Suprapubic skin (tissue), 4 donors: ENCODE measurements at places on chromosomes 13 and 19.

GRCh38 chr19:16671652-16672274, 10.8 kb downstream of the TMEM38A start:
- H3K4me3 ChIP-seq = no peak overlapping the region
- H3K4me1 ChIP-seq = no peaks in the 10 kb centered on the region
- no peak for DNase-seq

- no peak for DNase-seq
- no peak overlapping the region for H3K27ac ChIP-seq
- no peaks in the 10 kb centered on the region for H3K27me3 ChIP-seq
- H3K4me3 ChIP-seq = no peak overlapping the region
Measured at GRCh38 chr13:105572401-105572800, 963.1 kb downstream of the EFNB2 start.

DNA sequence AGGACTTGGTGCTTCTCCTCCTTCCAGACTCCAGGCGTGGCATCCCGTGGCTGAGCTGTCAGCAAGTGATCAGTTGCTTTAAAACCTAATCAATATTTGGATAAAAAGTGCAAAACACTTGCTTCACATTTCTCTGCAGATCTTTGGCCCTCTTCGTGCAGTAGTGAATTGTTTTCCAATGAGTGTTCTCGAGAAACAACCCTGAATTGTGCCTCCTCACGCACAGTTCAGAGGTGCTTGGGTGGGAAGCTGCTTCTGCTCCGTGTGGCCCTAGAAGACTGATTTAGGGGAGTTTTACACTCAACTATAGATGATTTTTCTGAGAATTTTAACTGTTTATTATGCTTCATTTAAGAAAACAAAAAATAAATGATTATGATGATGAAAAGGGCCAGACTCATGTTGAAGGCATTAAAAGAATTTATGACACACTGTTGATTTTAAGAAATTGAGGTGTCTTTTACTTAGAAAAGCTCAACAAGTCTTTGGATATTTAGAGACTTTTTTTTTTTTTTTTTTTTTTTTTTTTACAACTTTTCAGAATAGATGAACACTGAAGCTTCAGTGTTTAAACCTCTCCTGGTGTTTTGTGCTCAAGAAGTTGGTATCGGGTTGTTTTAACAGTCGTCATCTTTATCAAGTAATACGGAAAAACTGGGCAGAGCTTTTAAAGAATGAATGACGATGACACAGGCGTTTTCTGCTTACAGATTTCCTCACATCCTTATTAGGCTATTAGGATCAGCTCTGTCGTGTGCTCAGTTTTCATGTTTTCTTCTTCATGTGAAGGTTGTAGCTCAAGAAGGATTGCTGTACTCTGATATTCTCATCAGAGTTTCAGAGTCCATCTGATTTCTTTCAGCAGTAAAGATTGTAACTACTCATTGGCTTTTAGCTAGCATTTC, 39.5 kb upstream of the TEX29 start:
- H3K4me1 ChIP-seq = peaks cover 19% of the 10 kb centered on the region
- no peaks in the 10 kb centered on the region for H3K27me3 ChIP-seq
- no peak for DNase-seq
- H3K27ac ChIP-seq = no peak overlapping the region

DNA sequence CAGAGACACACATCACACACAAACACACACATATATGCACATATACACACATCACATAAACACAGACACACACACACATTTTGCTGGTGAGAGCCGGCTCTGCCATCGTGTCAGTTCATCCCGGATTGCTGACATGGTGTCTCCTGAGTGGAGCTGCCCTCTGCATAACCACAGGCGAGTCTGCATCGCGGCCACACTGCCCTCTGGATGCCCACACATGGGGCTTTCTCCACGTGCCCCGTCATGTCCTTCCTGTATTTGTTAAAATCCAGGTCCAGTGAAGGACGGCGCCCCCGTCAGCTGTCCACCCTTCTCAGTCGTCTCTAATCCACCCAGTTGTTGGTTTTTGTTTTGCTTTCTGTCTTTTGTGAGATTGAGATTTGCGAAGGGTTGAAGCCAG, 52.6 kb upstream of the F7 start:
- H3K36me3 ChIP-seq = no peaks in the 10 kb centered on the region
- H3K4me1 ChIP-seq = no peaks in the 10 kb centered on the region
- peaks cover 2% of the 10 kb centered on the region for H3K27me3 ChIP-seq
- DNase-seq = peak; percentile 38

DNA sequence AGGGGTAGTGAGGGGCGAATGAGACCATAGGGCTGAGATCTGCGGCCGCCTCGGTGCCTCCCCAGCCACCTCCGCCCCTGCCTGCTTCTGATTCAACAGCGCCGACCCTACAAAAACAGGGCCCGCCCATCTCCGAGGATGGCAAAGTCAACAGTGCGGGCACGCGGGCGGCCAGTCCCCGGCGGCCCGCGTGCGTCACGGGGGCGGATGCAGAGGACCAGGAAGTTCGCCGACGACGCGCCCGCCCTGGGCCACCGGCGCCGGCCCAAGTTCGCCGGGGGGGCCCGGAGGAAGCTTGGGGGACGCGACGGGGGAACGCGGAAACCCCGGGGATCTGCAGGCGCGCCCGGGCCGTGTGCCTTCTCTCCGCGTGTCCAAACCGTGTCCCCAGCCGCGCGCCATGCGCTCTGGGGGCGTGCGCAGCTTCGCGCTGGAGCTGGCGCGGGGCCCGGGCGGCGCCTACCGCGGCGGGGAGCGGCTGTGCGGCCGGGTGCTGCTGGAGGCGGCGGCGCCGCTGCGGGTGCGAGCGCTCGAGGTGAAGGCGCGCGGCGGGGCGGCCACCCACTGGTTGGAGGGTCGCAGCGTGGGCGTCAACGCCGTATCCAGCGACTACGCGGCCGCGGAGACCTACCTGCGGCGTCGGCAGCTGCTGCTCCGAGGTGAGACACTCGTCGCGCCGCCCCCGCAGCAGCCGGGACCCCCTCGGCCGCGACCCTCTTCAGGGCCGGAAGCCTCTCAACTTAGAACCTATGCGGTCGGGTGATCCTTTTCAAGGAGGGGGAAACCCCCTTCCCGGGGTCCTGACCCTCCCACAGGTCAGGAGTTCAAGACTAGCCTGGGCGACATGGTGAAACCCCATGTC, 6.8 kb upstream of the ARRDC2 start:
- peak overlapping the region; percentile 68 for H3K4me3 ChIP-seq
- peak overlapping the region; percentile 81 for H3K27ac ChIP-seq
- no peaks in the 10 kb centered on the region for H3K36me3 ChIP-seq

- no peaks in the 10 kb centered on the region for H3K27me3 ChIP-seq
- peak overlapping the region; percentile 100 for H3K27ac ChIP-seq
- peak overlapping the region; percentile 66 for H3K4me3 ChIP-seq
- H3K4me1 ChIP-seq = peaks cover 81% of the 10 kb centered on the region
Measured at GRCh38 chr19:39402346-39403300, 4.0 kb upstream of the ZFP36 start.

DNA sequence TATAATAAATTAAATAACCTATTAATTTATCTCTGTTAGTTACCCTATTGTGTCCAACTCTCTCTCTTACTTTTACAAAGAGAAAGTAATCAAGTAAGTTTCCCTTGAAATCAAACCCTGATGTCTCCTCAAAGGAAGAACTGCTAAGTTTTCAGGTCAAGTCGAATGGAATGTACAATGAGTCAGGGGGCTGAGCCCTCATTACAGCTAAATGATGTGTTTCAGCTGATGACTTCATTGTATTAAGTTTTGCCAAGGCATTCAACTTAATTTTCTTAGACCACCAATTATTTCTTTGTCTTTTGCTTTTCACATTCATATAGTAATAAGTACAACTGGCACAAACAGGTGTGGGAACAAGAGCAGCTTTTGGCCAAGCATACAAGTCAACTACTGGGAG, 54.7 kb upstream of the DCT start:
- H3K4me1 ChIP-seq = no peaks in the 10 kb centered on the region
- H3K27me3 ChIP-seq = no peaks in the 10 kb centered on the region
- no peaks in the 10 kb centered on the region for H3K36me3 ChIP-seq
- H3K27ac ChIP-seq = no peak overlapping the region
- DNase-seq = no peak
- H3K4me3 ChIP-seq = no peak overlapping the region

- no peak overlapping the region for H3K4me3 ChIP-seq
- H3K4me1 ChIP-seq = no peaks in the 10 kb centered on the region
- H3K27me3 ChIP-seq = peaks cover 50% of the 10 kb centered on the region
- H3K36me3 ChIP-seq = no peaks in the 10 kb centered on the region
- DNase-seq = no peak
Measured at GRCh38 chr13:26978081-26978860, 193.3 kb downstream of the USP12 start.

GRCh38 chr19:46297700-46298478, 1.0 kb downstream of the HIF3A start:
- peaks cover 60% of the 10 kb centered on the region for H3K4me1 ChIP-seq
- peak overlapping the region; percentile 90 for H3K27ac ChIP-seq
- peaks cover 4% of the 10 kb centered on the region for H3K27me3 ChIP-seq
- H3K36me3 ChIP-seq = no peaks in the 10 kb centered on the region

DNA sequence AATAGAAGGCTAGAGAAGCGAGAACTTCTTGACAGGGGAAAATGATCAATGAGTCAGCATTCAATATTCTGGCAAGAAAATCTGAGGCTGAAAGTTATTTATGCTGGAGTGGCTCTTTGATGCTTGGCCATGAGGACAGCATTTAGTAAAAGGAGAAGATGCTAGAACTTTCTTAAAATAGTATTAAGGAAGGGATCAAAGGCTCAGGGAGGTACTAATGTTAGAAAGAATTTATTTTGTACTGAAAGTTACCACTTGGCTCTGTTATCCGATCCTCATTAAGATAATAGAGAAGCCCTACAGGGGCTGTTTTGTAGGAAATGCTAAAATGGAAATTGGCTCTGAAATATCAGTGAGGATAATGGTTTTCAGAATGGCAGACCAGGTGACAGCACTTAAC, 1774.6 kb upstream of the PCDH20 start:
- H3K4me3 ChIP-seq = no peak overlapping the region
- H3K36me3 ChIP-seq = no peaks in the 10 kb centered on the region
- no peaks in the 10 kb centered on the region for H3K27me3 ChIP-seq
- H3K4me1 ChIP-seq = no peaks in the 10 kb centered on the region
- no peak overlapping the region for H3K27ac ChIP-seq

DNA sequence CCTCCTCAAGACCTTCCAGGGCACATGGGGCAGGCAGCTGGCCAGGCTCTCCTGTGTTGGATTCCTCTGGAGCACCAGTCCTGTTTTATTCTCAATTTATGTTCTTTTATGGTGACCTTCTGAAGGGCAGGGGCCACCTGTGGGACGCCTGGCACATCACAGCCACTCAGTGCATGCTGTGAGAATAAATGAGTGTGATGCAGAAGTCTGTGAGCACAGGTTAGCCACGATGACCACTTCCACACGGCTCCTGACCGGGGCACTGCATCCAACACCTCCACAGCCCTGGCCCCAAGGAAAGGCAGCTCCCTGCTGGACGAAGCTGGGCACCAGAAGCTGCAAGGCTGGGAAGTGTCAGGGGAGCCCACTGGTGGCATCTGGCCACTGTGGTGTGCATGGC, 122.8 kb downstream of the CRYL1 start:
- H3K27ac ChIP-seq = no peak overlapping the region
- no peaks in the 10 kb centered on the region for H3K27me3 ChIP-seq
- no peak for DNase-seq
- no peak overlapping the region for H3K4me3 ChIP-seq
- H3K4me1 ChIP-seq = peaks cover 29% of the 10 kb centered on the region
- H3K36me3 ChIP-seq = peaks cover 16% of the 10 kb centered on the region

- H3K36me3 ChIP-seq = peaks cover 56% of the 10 kb centered on the region
- no peak for DNase-seq
- no peak overlapping the region for H3K27ac ChIP-seq
- H3K4me3 ChIP-seq = no peak overlapping the region
- H3K4me1 ChIP-seq = peaks cover 19% of the 10 kb centered on the region
- no peaks in the 10 kb centered on the region for H3K27me3 ChIP-seq
Measured at GRCh38 chr19:45523642-45524256, 16.5 kb downstream of the VASP start.
